ENCODE measurements at places on chromosomes 1 and 21.

GRCh38 chr1:108646648-108647269 lies 14.1 kb downstream of the HENMT1 start:
- no peak for DNase-seq

- DNase-seq, result peak; percentile 100
Observed at GRCh38 chr1:201461645-201462441, 7.1 kb downstream of the PHLDA3 start.

GRCh38 chr21:16590186-16590585 lies 860.4 kb downstream of the USP25 start:
- DNase-seq, result no peak

DNA sequence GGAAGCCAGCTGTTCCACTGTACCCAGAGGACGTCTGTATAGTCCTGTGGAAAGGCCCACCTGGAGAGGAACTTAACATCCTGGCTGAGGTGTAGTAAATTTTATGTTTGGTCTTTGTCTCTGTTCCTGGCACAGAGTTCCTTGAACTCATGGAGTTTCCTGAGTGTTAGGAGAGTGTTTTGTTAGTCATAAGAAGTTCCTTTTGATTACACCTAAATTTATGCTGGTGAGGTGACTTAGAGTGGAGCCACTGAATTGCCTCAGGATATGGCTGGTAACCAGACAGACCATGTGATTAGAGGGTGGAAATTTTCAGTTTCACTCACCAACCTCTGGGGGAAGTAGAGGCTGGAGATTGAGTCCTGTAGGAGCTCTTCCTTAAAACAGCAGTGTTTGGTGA lies 57.9 kb downstream of the RASAL2 start:
- DNase-seq, result no peak

DNA sequence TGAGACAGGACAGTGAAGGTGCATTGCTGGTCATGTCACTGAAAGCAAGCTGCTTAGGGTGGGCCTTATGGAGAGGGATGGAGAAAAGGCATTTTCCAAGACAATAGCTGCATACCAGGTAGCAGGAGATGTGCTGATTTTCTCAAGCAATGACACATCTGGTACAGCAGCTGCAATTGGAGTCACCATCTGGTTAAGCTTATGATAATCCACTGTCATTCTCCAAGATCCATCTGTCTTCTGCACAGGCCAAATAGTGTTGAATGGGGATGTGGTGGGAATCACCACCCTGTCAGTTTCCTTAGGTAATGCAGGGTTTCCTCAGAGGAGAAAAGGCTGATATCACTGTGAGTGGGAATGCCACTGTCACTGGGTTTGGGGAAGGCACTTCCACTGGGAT lies 54.6 kb downstream of the ADSS2 start:
- no peak for DNase-seq

- DNase-seq, result no peak
Observed at GRCh38 chr1:172537366-172537765, 4.4 kb downstream of the SUCO start.

- no peak for DNase-seq
Observed at GRCh38 chr1:12544357-12544756, 73.7 kb downstream of the DHRS3 start.

GRCh38 chr1:54378157-54378873 lies 27.9 kb downstream of the SSBP3 start:
- DNase-seq, result no peak

DNA sequence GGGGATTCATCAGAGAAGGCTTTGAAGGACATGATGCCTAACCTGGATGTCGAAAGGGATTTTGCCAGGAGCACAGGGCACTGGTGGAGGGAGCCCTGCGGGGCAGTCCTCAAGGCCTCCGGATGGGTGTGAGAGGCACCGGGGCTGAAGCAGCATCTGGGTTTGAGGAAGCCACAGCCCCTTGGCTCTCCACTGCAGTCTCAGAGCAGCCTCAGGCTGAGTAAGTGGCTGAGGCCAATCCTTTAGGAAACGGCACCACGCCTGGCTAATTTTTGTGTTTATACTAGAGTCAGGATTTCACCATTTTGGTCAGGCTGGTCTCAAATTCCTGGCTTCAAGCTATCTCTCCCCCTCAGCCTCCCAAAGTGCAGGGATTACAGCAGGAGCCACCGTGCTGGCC lies 12.0 kb downstream of the ERVH48-1 start:
- DNase-seq, result no peak

DNA sequence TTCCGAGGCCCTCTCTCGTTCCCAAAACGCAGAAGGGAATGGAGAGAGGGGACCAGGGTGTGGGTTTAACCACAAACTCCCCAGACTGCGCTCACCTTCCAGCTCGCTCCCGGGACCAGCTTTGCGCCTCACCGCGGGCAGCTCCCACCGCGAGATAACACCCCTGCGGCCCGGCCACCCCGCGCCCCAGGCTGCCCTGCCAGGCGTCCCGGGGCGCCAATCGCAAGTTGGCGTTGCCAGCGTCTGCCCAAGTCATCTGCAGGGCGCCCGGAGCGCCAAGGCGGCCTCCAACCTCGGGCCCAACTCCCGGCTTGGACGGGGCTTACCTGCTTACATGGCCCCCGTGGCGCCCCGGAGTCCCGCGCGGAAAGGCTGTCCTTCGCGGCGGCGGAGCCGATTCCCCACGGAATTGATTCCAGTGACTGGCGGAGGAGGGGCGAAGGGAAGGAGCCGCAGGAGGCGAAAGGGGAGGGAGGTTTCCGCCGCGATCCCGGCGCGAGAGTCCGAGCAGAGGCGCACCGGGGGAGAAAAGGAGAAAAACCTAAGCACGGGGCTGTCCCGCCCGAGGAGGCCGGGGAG lies 456 bp downstream of the PTPN14 start:
- DNase-seq, result peak; percentile 56
